Peyer's patch (tissue), 4 donors: ENCODE measurements at places on chromosomes 13 and 19. TPM values are rescaled to one million over a fixed set of nuclear protein-coding genes. Genes with fewer than 3 reads are reported as not detected.

DNA sequence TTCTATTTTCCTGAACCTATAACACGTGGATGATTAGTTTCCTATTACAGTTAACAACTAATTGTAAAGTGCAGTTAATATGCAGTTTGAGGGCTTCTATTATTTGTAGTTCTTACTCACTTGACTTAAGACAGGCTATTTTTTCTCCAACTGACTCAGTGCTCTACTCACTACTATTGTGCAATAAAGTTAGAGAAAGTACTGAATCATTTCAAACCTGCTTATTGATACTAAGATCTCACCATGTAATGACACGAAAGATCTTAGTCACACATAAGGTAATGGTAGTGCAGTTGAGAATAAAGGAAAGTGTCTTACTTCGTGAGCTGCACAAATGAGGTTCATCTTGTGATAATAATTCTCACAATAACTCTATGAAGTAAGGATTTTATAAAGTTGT is 22.8 kb upstream of the ITM2B start:
- DNase-seq, result no peak
- H3K36me3 ChIP-seq, result no peaks in the 10 kb centered on the region
- H3K27me3 ChIP-seq, result no peaks in the 10 kb centered on the region
- no peaks in the 10 kb centered on the region for H3K4me1 ChIP-seq
- no peak overlapping the region for H3K4me3 ChIP-seq

DNA sequence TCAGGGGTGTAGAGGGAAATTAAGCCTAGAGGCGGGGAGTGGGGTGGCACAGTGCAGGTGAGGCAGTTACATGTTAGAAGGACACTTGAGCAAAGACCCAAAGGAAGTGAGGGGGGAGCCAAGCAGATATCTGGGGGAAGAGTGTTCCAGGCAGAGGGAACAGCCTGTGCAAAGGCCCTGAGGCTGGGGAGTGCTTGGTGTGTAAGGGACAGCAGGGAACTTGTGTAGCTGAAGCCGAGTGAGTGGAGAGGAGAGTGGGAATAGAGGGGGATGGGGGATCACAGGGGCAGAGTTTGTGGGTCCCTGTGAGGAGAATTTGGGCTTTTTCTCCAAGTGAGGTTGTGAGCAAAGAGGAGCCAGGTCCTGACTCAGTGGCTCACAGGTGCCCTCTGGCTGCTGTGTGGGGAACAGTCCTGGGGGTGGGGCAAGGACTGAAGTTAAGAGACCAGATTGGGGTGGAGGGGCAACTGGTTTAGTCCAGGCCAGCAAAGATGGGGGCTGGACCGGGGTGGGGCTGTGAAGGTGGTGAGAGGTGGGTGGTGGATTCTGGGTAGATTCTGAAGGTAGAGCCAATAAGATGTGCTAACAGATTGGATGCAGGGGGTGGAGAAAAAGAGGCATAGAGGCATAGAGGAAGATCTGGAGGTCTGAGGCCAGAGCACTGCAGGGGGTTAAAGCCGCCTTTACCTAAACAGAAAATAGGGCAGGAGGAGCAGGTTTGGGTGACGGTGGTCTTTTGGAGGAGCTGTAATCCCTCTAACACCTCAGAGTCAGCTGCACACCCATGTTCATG is 75.3 kb downstream of the CACNA1A start:
- no peak overlapping the region for H3K4me3 ChIP-seq
- no peaks in the 10 kb centered on the region for H3K4me1 ChIP-seq
- H3K27me3 ChIP-seq, result no peaks in the 10 kb centered on the region

GRCh38 chr13:96431044-96431581 is 341.2 kb downstream of the HS6ST3 start:
- no peaks in the 10 kb centered on the region for H3K27me3 ChIP-seq
- no peak overlapping the region for H3K27ac ChIP-seq
- no peak for DNase-seq
- H3K4me3 ChIP-seq, result no peak overlapping the region

The ZNF554 gene
- total RNA-seq, result 4.7 TPM

DNA sequence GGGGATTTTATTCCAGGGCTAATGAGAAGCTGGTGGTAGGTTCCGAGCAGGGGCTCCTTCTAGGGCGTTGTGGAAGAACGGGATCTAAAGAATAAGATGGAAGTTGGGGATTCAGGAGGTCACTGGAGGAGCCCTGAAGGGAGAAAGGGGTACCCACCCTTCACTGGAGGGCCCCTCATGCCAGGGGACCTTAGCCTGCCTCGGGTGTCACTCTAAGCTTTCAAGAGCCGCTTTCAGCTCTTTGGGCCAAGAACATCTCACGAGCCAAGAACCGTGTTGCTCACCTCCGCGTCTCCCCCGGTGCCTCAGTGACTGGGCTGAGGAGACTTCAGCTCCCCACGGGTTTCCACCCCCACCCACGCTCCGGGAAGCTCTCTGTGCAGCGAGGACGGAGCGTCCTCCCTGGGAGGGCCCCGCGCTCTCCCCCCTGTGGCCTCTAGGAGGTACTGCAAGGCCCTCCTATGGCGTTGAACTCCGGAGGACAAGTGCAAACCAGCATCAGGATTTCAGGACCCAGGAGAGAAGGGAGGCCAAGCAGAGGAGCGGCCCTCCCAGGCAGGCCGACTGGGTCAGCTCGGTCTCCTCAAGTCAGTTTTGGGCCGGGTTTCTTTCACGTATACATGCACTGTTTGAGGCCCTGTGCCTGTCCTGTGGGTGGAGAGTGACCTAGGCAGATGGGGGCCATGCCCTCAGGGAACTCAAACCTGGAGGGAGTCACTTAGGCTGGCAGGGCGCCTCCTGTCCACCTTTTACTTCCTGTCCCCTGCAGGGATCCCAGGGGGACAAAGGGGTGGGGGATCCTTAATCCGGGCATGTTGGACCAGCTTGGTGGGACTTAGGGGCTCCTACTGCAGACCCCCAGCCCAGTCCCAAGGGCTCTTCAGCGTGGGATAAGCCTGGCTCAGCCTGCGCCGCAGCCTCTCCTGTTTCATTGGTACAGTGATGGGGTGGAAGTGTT is 5.1 kb upstream of the KRTDAP start:
- no peaks in the 10 kb centered on the region for H3K4me1 ChIP-seq
- DNase-seq, result peak; percentile 76
- H3K36me3 ChIP-seq, result no peaks in the 10 kb centered on the region
- no peak overlapping the region for H3K27ac ChIP-seq

DNA sequence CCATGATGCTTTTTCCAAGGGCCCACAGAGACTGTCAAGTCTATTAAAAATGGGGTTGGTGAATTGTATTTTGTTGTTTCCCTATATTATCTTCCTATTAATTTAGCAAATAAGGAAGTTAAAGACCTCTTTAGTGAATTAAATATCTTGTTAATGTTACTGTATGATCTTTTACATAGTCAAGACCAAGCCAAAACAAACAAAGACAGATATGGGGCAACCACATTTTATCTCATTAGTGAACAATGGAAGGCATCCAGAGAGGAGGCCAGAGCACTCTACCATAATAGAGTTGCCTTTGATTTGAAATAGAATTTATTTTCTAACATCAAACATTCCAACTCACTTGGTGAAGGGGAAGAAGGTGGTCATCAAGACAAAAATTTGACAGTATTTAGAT is 169.4 kb downstream of the B3GLCT start:
- no peaks in the 10 kb centered on the region for H3K36me3 ChIP-seq
- H3K4me1 ChIP-seq, result no peaks in the 10 kb centered on the region
- no peak overlapping the region for H3K27ac ChIP-seq
- no peaks in the 10 kb centered on the region for H3K27me3 ChIP-seq
- H3K4me3 ChIP-seq, result no peak overlapping the region
- DNase-seq, result no peak

DNA sequence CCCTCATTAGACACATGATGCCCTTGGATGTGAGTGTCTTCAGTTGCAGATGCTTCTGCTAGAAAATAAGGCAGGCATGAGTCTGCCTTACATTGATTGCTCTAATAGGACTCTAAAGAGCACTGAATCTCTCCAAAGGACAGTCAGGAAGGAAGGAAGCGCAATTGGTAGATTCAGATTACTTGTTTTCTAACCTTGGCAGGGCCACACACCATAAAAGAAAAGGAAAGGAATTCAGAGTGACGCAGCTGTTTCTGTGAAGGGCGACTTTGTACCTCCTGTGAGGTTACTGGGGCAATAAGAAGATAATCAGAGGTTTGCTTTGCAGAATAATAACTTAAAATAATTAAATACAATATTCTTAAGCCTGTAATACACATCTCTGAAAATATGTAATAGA is 48.0 kb downstream of the FRY start:
- no peak overlapping the region for H3K4me3 ChIP-seq
- H3K27ac ChIP-seq, result no peak overlapping the region
- no peaks in the 10 kb centered on the region for H3K36me3 ChIP-seq
- no peak for DNase-seq
- H3K4me1 ChIP-seq, result no peaks in the 10 kb centered on the region

The HSD17B14 gene
- not detected for total RNA-seq

The KLK4 gene
- not detected for total RNA-seq

- H3K4me3 ChIP-seq, result peak within 1 kb of the TSS; percentile 1
- H3K4me1 ChIP-seq, result peaks cover 22% of the 10 kb centered on the region
- H3K27me3 ChIP-seq, result no peaks in the 10 kb centered on the region
- DNase-seq, result peak; percentile 66
- H3K36me3 ChIP-seq, result no peaks in the 10 kb centered on the region
These were observed at the start of gene RINL for GRCh38 chr19:38877781-38878574. TSS of gene RINL (minus strand) at chr19:38878275. CDS start at chr19:38876742, 1,533 bp downstream.

DNA sequence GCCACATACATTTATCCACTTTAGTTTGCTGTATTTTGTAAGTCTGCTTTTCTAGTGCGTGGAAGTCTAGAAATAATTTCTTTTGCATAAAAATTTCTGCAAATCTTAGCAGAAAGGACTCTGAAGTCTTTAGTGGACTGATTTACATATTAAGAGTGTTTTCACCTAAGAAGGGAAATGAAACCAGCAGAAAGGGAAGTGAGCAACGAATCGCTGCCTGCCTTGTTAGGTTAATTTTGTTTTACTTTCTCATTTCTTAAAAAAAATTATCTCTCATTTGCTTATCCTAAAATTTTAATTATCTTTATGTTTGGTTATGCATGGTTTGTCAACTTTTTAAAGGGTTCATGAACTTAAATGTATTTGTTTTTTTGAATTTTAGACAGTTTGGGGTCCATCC is 767 bp upstream of the GPR18 start:
- DNase-seq, result no peak
- no peaks in the 10 kb centered on the region for H3K36me3 ChIP-seq
- H3K27me3 ChIP-seq, result no peaks in the 10 kb centered on the region
- H3K27ac ChIP-seq, result peak overlapping the region; percentile 78
- peaks cover 5% of the 10 kb centered on the region for H3K4me1 ChIP-seq

GRCh38 chr13:113856716-113857065 is 7.2 kb downstream of the GAS6 start:
- peaks cover 26% of the 10 kb centered on the region for H3K4me1 ChIP-seq
- H3K36me3 ChIP-seq, result no peaks in the 10 kb centered on the region
- no peaks in the 10 kb centered on the region for H3K27me3 ChIP-seq
- no peak overlapping the region for H3K4me3 ChIP-seq
- H3K27ac ChIP-seq, result no peak overlapping the region

DNA sequence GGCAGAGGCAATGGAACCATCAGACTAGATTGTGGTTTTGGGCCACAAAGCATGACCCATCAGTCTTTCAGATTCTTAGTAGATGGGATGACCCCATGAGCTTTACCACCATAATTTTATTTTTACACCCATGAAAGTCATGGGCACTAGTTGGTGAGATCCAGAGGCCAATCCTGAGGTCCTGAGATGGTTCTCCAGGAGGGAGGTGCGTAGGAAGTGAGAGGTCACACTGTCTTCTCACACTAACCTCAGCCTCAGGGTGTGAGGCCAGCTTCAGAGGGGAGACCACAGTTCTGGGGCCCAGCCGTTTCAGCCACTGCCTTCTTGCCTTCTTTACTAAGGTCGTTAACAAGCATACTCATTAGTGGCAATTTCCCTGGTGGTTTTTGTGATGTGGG is 106.4 kb downstream of the AKAP11 start:
- no peaks in the 10 kb centered on the region for H3K36me3 ChIP-seq
- DNase-seq, result no peak
- H3K27me3 ChIP-seq, result no peaks in the 10 kb centered on the region
- H3K4me3 ChIP-seq, result no peak overlapping the region
- no peak overlapping the region for H3K27ac ChIP-seq
- H3K4me1 ChIP-seq, result no peaks in the 10 kb centered on the region

- H3K4me1 ChIP-seq, result no peaks in the 10 kb centered on the region
- no peaks in the 10 kb centered on the region for H3K36me3 ChIP-seq
- no peak overlapping the region for H3K27ac ChIP-seq
- no peaks in the 10 kb centered on the region for H3K27me3 ChIP-seq
- H3K4me3 ChIP-seq, result no peak overlapping the region
These were observed 39.4 kb downstream of the ZNF136 start for GRCh38 chr19:12202250-12202649.

DNA sequence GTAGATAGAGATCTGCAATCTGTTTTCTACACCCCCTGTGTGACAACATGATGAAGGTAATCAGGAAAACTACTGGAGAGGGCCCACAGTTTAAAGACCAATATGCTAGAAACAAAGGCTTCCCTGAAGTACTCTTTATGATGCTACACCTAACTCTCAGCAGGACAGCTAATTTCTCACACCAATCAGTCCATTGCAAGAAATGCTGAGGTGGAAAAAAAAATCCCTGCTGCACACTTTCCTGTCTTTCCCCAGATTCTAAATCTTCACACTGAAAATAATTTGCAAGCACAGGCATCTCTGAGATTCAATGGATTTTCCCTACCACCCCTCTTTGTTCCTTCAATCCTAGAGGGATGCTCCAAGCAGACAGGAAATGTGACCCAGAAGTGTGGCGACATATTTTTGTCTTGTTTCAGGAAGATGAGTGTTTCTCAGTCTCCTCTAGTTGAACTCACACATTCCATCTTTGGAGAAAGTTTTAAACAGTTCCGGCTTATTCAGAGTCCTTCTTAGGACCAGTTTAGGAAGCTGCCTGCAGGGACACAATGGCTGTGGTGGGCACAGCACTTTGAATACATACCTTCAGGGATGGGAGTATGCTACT is 671.6 kb downstream of the DIAPH3 start:
- H3K27ac ChIP-seq, result no peak overlapping the region
- no peaks in the 10 kb centered on the region for H3K36me3 ChIP-seq
- H3K27me3 ChIP-seq, result no peaks in the 10 kb centered on the region
- DNase-seq, result no peak

GRCh38 chr19:6425732-6426620 is 1.4 kb upstream of the KHSRP start:
- peaks cover 18% of the 10 kb centered on the region for H3K4me1 ChIP-seq
- no peak for DNase-seq
- H3K36me3 ChIP-seq, result no peaks in the 10 kb centered on the region
- peak overlapping the region; percentile 47 for H3K4me3 ChIP-seq

The GPR18 gene
- total RNA-seq, result not detected

- no peak overlapping the region for H3K4me3 ChIP-seq
- no peaks in the 10 kb centered on the region for H3K4me1 ChIP-seq
- no peak overlapping the region for H3K27ac ChIP-seq
- no peak for DNase-seq
These were observed 45.6 kb upstream of the RAP2A start for GRCh38 chr13:97388373-97388772.

The MCEMP1 gene
- total RNA-seq, result not detected

DNA sequence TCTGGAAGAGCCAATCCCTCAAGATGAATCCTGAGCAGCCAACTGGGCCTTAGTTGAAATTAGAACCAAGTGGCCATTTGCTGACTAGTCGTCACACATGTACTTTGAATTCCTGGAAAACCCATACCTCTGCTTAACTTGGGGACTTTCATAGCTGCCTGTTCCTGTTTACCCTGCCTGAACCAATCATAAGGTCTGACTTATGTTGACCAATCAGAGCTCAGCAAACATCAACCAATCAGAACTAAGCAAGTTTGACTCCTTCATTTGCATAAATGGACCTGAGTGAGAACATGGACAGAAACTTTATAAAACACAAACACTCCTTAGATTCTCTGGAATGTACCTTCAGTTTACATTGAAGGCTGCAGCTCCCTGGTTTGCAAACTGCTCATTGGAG is 50.8 kb downstream of the LATS2 start:
- DNase-seq, result no peak
- no peak overlapping the region for H3K4me3 ChIP-seq
- no peaks in the 10 kb centered on the region for H3K27me3 ChIP-seq
- H3K27ac ChIP-seq, result no peak overlapping the region
- H3K4me1 ChIP-seq, result peaks cover 14% of the 10 kb centered on the region
- H3K36me3 ChIP-seq, result no peaks in the 10 kb centered on the region
